ENCODE measurements at places on chromosomes 3 and 15.
A peak's percentile ranks its signal among the peaks of the same experiment; 100 is the strongest.

GRCh38 chr3:172560586-172560985 lies 37.4 kb upstream of the TNFSF10 start:
- DNase-seq, result no peak

DNA sequence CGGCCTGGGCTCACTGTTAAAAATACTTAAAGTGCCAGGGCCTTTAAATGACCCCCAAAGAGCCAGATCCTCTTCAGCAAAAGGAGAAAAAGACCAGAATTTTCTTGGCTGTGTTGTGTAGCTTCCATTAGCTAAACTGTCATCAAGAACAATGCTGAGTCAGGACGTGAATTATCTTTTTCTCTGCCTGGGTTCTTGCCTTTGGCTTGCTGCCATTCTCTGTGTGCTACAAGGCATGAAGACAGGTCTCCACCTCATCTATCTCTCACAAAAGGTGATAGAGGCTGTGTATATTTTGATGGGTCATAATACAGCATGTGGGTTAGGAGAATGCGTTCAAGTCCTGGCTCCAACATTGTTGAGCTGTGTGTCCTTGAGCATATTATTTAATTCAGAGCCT lies 52.4 kb upstream of the SELENOK start:
- DNase-seq, result peak; percentile 18

DNA sequence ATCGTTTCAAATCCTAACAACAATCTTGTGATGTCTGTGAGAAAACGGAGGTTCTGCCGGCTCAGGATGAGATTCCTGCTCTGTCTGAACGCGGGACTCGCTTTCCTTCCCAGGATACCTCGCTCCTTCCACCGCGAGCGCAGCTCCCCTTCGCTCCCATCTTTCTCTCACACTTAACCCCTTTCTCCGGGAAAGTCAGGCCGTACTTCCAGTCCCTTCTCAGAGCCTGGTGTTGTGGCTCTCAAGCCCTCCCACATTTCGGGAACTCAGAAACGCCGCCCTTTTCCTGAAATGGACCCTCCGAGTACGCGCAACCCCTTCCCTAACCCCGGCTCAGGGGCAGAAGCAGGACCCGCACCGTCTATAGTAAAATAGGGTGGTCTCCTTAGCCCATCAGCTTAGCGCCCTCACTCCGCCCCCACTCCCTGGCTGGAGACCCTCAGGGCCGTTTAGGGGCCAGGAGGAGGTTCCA lies 378 bp upstream of the FEM1B start:
- peak; percentile 69 for DNase-seq

DNA sequence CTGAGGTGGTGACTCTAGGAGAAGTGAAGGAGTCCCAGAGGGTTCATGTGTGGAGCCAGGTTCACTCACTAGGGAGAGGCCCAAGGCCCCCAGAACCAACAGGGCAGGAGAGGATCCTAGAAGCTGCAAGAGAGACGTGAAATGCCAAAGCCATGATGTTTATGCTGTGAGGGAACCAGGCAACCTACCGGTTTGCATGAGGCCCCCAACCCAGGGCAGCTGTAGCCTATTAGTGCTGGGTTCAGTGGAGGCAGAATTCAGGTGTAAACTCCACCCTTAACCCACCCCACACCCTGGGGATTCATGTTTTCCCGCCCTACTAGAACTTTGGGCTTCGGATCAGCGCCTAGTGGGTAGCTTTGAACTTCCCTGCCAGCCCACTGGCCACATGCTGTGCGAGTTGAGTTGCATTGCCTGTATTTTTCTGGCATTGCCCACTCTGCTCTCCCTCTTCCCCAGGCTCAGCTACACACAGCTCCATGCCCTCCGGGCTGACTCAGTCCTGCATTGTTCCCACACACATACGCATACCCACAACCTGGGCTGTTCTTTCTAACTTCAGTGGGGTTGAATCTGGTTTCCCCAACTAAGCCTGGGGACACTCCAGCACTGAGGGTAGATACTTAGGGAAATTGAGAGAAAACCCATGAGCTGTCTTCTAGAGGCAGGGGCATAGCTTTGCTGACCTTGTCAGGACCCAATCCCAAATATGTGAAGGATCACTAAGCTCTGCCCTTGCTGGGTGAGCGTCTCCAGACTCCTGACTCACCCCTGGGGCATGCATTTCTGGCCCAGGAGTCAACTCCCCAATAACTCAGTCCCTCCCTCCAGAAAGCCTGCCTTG lies 2.0 kb upstream of the ZBTB47 start:
- DNase-seq, result peak; percentile 52

- peak; percentile 11 for DNase-seq
Measured at GRCh38 chr3:25380222-25380739, 47.8 kb upstream of the RARB start.

DNA sequence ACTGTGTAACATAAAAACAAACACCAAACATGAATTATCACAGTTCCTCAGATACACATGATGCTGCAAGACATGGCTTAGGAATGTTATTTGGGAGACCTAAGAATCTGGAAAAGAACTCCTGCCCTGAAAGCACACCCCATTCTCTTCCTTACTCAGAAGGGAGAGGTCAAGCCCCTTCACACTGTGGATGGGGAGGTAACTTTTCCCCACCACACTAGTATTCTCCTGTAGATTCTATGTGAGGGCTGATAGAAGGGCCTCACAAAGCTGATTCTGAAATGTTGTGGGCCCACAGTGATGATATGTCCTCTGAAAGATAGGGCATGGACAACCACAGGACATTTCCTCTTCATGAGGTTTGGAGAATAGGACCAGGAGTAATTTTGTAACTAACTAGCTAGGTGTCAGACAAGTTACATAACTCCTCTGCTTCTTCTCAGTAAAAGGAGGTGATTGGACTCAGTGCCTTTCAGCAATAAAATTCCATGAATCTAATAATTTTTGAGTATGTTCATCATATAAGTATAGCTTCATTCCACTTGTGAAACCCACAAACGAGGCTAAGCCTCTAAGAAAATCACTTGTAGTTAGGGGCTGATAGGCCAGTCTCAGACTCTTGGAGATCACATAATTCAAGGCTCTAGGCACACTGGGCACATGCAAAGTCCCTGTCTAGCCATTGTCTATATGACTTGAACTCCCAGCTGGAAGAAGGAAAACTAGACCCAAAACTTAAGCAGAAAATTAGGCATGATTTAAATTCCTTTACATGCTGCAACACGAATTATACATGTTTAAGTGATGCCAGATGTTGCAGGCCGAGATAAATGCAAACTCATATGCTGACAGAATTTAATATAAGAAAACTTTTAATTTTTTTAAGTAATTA lies 7.5 kb downstream of the PTX3 start:
- DNase-seq, result peak; percentile 67

DNA sequence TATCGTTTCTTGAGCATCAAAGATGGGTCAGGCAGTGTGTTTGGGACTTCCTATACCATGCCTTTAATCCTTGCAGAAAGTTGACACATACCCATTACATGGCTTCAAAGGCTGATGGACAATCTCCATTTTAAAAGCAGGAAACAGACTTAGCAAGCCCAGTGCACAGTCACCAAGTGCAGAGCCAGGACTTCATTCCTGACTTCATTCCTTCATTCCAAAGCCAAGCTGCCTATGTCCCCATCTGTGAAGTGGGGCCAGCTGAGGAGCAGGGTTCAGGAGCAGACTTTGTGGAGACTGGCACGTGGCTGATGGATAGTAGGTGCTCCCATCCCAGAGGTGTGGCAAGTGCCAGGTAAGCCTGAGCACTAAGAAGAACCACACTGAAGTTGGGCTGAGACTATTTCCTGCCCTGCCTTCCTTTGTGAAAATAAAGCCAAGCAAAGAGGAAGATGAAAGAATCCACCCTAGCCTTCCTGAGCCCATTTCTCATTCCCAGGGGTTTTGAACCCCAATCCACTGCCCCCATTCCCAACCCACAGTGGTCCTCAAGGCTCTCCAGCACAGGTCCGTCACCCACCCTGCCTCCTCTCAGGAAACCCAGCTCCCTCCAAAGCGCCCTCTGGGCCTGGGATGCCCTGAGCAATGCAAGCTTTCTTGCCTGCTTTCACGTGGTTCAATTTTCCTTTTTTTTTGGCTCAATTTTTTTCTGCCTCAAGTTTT lies 1.8 kb downstream of the CX3CR1 start:
- DNase-seq, result no peak

DNA sequence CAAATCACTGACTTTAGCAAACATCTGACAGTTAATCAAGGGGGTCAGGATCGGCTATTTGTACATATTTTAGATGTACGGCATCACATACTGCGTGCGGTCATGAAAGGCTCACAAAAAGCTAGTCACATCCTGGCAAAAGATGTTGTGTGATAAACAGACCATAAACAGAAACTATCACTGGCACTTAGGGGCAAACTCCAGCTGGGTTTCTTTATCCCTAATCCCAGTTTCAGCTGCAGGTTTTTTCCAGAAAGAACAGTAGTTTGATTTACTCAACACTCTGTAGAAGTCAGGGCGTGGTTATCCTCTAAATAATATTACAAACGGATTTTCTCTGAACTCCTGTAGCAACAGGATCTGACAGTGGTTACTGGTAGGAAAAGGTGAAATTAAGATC lies 112.4 kb upstream of the BHLHE40 start:
- peak; percentile 57 for DNase-seq

DNA sequence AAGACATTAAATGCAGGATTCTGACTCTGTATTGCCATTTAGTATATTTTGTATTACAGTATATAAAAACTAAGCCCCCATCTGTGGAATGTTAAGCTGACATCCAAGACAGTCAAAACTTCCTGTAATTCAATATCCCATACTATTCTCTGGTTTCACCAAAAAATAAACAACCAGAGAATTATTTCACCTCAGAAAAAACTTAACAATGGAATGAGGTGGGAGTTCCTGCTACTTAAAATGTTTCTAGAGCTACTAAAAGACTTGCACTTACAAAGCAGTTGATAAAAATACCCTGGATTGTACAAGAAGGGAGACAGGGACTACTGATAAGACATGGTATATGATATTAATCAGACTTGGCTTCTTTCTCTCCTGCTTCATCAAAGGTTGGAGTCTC lies 8.3 kb downstream of the ARL13B start:
- DNase-seq, result peak; percentile 44

GRCh38 chr3:113565555-113565954 lies 33.2 kb downstream of the SIDT1 start:
- DNase-seq, result no peak

DNA sequence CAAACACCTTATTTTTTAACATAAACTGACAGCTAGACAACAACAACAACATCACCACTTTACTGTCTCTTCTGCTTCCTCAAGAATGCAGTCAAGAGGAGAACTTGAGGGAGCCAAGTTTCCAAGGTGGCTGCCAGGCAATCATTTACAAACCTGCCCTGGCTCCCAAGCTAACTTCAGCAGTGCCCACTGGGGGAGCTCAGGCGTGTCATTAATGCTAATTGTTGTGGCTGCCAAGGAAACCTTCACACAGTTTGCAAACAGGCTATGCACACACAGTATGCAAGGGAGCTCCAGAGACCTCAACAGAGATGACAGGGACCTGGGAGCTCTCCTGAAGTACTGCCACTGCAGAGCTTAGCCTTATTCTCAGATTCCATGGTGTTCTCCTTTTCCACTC lies 2.1 kb downstream of the DZIP1L start:
- DNase-seq, result no peak

DNA sequence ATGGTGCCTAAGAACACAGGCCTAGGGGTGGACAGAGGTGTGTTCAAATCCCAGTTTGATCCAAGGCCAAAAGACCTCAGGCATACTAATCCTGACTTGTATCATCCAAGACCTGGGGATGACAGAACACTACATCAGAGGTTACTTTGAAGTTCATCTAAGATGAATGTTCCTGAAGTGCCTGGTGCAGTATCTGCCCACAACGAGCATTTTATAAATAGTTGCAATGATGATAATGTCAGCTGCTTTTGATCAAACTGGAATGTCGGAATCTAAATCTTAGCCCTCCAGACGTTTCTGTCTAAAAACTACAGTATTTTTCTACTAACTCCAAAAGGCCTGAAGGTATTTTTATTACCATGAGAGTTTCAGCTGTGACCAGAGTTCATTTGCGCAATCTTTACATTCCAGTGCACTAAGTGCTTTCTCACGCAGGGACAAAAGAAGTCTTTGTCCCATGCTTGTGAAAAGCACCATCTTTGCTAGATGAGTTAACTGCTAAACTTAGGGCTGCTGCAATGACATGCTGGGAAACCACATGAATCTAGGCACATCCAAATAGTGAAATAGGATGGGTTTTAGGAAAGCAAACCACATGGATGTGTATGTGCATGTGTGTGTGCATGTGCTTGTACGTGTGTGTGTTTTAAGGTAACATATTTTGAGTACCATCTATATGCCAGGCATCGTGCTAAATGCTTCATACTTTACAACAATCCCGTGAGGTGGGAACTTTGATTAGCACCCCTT lies 18.1 kb downstream of the ANXA2 start:
- peak; percentile 95 for DNase-seq

GRCh38 chr3:77524946-77525682 lies 485.2 kb downstream of the ROBO2 start:
- DNase-seq, result no peak

- no peak for DNase-seq
Measured at GRCh38 chr3:88033079-88033478, 25.7 kb downstream of the CGGBP1 start.

DNA sequence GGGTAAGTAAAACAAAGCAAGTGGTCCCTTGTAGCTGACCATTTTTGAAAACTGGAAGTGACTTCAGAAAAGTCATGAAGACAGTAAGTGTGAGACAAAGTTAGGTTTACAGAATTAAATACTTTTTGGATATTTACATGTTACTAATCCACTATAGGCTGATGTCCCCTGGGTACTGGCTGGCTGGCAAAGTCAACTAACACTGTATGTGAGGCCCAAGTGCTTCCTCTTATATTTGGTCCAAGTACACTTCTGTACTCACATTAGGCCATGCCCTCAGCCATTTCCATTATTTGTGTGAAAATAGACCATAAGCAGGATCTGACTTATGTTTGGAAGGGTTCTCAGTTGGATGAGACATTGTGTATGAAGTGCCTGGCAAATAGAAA lies 5.5 kb upstream of the LEKR1 start:
- no peak for DNase-seq

DNA sequence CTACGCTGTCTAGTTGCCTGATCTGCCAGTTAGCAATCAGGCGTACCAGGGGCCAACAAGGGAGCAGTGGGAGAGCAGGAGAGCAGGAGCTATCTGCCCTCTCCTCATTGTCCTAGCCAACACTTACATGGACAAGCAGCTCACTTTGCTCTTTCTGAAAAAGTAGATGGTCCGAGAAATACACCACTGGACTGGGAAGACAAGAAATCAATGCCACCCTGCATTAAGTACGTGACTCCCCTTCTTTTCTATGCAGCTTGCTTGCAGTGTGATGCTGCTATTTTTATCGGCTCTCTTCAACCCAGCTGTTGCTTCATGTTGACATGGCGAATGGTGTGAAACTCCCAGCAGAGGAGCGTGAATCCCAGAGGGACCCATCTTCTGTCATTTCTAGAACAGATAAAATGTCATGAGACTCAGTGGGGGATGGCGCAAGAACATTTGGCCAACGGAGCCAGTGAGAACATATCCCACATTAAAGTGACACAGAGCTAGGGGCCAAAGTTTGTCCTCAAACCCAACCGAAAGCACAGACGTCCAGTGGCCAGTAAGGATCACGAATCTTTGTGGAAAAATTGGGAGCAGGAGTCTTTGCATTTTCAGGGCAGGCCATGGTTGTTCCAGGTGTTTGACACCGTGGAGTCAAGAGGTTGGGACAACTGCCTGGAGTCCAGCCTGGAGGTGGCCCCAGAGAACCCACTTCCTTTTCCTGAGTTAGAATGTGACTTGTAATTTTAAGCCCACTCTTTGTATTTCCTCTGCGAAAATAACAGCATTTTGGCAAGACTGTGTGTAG lies 53.7 kb upstream of the MEF2A start:
- peak; percentile 42 for DNase-seq

- DNase-seq, result no peak
Measured at GRCh38 chr3:17444865-17445264, 297.6 kb downstream of the TBC1D5 start.

- DNase-seq, result no peak
Measured at GRCh38 chr3:167066977-167067786, 312.9 kb downstream of the ZBBX start.

- DNase-seq, result no peak
Measured at GRCh38 chr15:28109626-28110455, 10.7 kb upstream of the OCA2 start.
